GM23248 (cell line): ENCODE measurements at places on chromosomes 2 and 18. TPM values are rescaled to one million over a fixed set of nuclear protein-coding genes. Genes with fewer than 3 reads are reported as not detected.
A peak's percentile ranks its signal among the peaks of the same experiment; 100 is the strongest.

DNA sequence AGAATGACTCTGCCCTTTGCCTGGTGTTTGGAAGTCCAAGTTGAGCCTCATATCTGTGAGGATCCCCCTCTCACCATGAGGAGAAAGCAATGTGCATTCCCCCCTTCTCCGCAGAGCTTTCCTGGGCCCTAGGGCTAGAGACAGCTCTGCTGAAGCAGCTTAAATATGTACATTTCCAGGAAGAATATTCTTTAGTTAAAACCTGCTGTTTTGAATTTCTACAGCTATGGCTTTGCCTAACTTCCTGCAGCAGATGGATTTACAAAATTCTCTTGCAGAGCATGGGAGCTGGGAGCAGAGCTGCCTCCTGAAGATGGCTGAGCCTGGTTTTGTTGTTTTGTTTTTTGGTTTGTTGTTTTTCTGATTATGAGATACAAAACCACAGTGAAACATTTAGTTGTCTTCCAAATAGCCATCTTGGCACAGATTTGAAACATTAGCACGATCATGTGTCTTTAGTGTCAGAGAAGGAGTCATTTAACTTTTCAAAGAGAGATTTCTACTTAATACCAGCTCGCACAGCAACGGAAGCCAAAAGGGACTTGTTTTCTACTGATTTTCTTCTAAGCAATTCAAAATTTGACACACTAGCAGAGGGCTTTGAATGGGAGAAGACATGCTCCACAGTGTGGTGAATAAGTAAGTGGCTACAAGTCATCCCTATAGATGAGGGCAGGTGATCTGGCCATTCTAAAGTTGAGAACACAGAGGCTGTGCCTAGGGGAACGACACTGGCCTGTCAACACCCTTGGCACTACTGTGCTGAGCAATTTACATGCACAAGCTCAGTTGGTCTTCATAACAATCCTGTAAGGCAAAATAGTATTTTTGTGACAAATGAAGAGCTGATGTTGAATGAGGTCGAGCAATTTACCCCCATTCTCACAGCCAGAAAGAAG is 222.6 kb downstream of the MREG start:
- DNase-seq: peak; percentile 26

Gene FZD7
- polyA plus RNA-seq: 19.3 and 19.4 TPM in 2 replicates

DNA sequence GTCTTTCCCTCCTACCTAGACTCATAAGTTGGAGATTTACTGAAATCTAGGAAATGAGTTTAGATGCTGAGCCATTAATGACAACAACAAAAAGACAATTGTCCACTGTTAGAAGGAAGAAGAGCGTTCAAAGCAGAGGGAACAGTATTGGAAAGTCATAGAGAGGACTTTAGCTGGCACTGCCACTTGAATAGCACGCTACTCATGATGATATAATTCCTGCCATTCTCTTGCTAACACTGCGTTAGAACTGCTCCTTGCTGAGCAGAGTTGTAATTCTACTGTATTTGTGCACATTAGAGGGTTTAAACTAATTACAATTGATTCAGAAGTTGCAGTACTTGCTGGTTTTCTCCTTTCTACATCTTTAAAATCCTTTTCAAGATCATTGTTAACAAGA is 9.0 kb upstream of the AFTPH start:
- no peak for DNase-seq

DNA sequence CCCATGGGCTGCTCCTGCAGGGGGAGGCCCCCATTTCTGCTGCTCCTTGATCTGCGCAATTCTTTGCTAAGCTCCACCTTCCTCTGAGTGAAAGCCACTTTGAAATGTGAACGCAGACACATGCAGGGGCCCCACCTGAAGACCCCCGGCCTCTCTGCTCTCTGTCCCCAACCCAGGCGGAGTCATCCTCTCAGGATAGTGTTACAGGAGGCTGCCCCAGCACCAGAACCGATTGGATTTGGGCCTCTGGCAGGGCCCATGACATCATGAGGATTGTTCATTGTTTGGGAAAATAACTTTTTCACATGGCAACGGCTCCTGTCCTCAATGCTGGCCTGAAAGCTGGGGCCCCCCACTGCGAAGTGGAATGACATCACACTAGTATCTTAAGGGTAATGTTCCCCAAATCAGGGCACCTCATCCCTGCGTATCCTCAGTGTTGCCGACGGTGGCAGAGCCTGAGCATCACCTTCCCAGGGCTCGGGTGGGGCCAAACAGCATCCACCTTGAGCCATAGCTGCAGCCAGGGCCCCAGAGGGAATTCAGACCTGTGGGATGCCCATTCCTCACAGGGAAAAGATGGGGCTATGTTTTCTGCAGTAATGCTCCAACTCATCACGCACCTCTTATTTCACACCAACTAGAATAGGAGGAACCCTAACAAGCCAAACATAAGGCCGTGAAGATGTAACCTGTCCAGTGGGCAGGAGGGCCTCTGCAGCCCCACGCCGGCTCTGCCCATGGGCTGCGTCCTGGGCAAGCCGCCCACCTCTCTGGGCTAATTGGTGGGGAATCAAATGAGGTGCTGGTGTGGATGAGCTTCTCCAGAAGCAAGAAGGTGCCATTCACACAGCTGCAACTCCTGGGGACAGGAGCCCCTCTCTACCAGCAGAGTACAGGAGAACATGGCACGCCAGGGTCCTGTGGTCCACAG is 2.7 kb upstream of the ERFE start:
- no peak for DNase-seq

DNA sequence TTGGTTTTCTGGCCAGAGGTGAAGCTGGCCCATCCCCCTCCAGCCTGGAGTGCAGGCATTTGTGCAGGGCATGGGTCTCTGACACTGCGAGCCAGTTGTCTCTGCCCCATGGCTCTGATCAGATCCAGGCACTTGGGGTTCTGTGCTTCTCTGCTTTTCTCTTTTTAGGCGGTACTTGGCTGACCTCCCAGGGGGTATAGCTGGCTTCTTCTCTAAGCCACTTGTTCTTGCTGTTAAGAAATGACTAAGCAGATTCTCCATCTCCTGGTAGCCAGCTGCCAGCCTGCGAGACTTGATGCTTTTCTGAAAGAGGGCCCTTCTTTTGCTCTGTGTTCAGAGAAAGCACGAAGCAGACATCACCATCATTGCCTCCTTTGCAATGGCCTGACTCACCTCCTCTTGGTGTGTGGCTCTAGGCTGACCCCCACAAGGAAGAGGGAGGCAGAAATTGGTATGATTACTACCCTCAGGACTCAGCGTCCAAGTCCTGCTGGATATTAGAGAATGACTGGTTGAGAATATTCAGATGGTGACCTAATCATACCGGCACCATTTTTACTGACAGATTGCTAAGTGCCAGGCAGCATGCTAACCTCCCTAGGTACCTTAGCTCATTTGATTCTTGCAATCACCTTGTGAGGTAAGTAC is 32.7 kb downstream of the TNP1 start:
- peak; percentile 55 for DNase-seq

- DNase-seq: no peak
Measured at GRCh38 chr18:35868915-35869314, 103.6 kb upstream of the RMP24 start.

Gene HNMT
- polyA plus RNA-seq: 5.8 and 6.8 TPM in 2 replicates

DNA sequence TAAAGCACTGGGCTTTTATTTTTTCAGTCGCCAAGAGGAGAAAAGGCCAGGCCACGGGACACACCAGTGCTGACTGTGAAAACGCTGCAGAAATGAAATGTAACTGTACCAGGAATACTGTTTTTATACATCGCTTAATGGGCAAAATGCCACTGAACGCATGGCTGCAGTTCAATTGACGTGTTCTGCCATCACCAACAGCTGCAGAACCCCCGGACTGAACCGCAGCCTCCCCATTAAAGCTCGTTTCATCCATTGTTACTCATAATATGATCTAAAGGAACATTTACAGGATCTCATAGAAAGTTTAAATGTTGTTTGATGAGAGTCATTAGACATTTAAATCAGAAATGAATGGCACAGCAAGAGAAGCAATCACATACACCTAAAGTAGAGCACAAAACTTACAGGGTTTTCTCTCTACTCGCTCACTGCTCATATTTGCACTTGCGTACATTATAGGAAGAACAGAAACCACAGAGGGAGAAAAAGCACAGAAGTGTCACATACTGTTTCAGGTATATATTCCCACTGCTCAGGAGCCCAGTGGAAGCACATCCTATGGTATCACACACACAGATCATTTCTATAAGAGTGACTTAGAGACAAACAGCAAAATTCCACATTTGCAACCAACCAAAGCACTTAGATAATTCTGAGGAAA is 35.3 kb downstream of the TCF4 start:
- no peak for DNase-seq

GRCh38 chr2:202091476-202091875 is 18.4 kb downstream of the KIAA2012 start:
- DNase-seq: no peak

DNA sequence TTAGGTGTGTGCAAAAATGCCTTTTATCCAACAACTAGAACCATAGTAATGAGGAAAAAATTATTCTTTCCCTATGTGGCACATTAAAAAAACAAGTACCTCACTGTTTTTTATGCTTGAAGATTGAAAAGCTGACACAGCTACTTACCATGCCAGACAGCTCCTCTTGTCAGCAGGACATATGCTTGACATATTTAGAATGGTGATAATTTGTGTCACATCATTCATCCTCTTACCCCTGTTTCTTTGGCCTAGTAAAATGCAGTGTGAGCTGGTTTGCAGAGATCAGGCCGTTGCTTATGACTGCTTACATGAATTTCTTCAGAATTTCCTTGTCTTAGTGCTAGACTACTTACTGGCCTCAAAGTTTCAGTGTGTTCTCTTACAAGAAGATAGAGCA is 869.9 kb downstream of the LRP1B start:
- no peak for DNase-seq

Gene TUBA4A
- 14.5 and 15.5 TPM in 2 replicates for polyA plus RNA-seq

GRCh38 chr18:64202210-64202836 is 53.4 kb upstream of the LINC00305 start:
- no peak for DNase-seq

Gene GALR1
- polyA plus RNA-seq: not detected in 2 replicates

DNA sequence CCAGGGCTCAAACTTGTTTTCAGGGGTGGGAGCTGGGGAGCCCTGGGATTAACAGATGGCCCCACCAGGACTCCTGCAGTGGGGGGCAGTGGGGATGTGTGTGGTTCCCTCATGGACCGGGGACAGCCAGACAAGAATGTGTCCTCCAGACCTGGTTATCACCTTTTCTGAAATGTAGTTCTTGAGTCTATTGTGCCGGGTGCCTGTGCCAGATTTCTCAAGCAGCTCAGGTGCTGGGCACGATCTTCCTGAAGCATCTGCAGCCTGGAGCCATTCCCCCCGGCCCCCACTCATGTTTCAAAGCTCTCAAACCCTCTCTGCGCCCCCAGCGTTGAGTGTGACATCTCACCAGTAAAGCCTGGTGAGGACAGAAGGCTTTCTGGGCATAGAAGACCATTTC is 48.4 kb upstream of the HAAO start:
- no peak for DNase-seq

GRCh38 chr2:2560374-2561015 is 229.4 kb upstream of the MYT1L start:
- DNase-seq: no peak

GRCh38 chr2:232541195-232541960 is 1.9 kb downstream of the CHRNG start:
- DNase-seq: no peak

DNA sequence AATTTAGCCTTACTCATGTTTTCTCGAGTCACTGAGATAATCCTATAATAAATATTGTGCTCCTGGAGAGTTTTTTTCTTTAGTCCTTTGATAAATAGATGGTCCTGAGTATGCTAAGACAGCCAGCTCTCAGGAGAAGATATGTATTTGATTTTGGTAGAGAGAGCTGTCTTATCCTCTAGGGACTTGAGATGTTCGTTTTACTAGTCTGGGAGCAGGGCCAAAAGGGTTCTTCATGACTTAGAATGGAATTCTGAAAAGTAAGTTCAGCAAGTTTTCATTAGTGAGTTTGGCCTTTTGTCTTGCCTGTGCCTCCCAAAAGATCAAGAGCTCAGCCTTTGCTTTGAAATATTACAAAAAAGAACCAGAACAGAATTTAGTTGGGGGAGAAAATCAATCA is 246.7 kb downstream of the BABAM2 start:
- DNase-seq: peak; percentile 98

Gene LIPT1
- 4.6 TPM in 2 replicates for polyA plus RNA-seq

Gene NEUROD1
- not detected in 2 replicates for polyA plus RNA-seq

- DNase-seq: peak; percentile 91
Measured at GRCh38 chr2:63790906-63791305, 50.8 kb upstream of the UGP2 start.

DNA sequence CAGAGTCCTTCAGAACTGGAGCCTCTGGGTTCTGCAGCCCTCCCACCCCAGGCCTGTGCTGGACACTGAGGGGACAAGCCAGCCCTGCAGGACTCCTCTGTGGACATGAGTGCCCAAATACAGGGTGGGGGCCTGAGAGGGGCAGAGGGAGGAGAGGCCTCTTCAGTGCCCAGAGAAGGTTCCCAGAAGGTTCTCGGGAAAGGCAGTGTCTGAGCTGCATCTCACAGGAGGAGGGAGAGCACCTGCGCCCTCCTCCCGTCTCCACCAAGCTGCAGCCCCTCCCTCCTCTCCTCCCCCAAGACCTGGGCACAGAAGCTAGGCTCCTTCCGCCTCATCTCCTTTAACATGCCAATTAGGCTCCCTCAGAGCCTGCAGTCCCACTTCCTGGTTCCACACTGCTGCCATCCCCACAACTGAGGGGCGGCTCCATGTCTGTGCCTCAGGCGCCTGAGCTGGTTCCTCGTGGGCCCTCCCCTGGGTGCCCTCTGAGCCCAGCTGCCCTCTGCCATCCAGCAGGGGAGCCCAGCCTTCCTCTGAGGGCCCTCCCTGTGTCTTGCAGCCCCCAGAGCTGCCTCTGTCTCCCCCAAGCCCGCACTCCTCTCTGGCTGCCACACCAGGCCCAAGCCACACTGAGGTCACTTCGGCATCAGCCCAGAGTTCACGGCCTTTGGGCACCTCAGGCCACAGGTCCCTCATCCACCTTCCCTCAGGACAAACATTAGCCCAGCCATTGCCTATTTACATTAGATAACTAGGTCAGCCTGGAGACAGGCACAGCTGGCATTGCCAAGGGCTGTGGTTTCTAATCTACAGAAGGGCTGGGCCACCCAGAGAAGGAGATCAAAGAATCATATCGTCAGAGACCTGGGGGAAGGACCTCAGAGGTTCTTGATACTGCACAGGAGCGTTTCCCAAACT is 28.9 kb downstream of the KCNK3 start:
- no peak for DNase-seq

Gene TMEM127
- 33.4 and 34.0 TPM in 2 replicates for polyA plus RNA-seq

DNA sequence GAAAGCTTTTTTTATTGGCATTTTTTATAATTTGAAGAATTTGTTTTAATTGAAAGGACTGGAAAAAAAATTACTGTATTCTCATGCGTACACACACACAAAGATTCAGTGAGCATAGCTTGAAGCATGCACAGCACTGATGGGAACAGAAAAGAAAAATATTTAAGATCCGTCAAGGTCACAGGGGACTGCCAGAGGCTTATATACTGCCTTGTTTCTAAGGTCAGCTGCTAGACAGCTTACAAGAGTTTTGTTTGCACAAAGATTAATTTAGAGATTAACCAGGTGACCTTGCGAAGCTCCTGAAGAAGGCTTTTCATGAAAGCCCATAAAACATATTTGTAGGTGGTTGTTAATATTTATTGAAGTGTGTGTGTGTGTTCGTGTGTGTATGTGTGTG is 396.3 kb downstream of the TRIB2 start:
- DNase-seq: no peak

Gene SLC5A7
- not detected in 2 replicates for polyA plus RNA-seq
